ENCODE measurements at places on chromosomes 16 and 17.
A peak's percentile ranks its signal among the peaks of the same experiment; 100 is the strongest.

DNA sequence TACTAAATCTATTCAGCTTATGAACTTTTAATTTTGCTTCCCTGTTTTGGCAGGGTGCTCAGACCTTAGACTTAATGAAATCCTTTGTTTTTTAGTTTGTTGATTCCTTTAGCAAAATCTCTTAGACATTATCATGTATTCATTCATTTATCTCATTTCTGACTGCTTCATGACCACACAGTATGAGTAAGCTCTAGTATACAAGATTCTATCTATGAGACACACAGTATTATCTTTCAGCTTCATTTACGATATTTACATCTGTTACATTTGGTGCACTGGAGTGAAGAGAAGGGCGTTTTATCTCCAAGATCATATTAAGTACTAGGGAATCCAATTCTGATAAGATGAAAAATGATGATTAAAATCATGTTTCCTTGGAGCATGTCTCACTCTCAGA, 448.1 kb upstream of the CA10 start:
- DNase-seq = no peak

GRCh38 chr17:63881935-63882601, at the start of gene GH2:
Gene GH2, minus strand, starts transcription at chr17:63881944. Its CDS starts 143 bp downstream, at chr17:63881801.
- DNase-seq = no peak

DNA sequence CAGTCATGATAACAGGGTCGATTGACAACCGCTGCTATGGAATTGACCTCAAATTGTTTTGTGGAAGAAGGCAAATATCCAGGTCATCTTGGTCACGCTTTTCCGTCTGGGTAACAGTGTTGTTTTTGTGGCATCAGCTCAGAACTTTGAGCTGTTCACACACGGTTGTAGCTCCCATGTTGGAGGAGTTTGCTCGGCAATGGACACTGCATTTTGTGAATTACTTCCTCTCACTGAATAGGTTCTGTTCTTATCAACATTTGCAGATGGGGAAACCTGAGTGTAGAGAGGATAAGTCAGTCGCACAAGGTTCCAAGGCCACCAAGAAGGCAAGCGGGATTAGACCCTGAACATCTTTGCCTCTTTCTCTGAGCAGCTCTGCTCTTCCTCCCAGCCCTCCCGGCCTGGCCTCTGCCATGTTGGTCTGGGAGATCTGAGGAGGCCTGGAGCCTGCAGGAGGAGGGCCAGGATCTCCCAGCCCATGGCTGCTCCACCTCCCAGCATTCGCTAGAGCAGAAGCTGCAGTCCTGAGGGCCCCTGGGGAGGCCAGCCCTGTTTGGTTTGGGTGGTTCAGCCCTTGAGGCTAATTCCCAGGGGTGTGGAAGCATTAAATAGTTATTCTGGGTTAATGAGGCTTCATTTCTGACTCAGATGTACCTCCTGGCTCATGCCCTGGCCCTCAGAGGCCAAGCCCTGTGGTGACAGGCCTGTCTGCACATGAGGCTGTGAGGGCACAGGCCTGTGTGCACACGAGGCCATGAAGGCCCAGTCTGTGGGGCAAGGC, 154.1 kb upstream of the PLCG2 start:
- DNase-seq = no peak

DNA sequence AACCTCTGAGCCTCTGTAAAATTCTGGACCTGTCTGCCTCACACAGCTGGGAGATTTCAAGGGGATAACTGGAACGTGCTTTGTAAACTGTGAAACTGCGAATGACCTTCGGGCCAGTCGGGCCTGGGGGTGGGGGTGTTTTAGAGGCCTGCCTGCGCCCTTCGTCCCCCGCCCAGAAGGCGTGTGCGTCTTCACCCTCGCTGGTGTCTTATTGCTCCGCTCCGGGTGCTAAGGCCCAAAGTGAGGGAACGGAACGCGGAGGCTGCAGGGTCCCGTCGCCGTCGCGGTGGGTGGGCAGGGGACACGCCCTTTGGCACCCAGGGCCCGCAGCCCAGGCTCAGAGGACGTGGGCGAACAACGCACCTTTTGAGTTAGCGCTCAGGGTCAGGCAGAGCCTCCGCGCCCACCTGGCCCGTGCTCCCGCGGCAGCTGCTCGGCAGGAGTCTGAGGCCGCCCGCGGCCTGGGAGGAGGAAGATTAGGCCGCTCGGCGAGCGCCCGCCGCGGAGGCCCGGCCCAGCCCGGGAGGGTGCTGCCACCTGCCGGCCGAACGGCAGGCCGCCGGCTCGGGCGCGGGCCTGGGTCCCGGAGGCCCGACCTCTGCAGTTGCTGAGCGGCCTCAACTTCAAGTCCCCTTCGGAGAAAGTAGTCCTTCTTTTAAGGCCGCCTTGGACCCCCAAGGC, 29.7 kb downstream of the DCAKD start:
- peak; percentile 67 for DNase-seq

DNA sequence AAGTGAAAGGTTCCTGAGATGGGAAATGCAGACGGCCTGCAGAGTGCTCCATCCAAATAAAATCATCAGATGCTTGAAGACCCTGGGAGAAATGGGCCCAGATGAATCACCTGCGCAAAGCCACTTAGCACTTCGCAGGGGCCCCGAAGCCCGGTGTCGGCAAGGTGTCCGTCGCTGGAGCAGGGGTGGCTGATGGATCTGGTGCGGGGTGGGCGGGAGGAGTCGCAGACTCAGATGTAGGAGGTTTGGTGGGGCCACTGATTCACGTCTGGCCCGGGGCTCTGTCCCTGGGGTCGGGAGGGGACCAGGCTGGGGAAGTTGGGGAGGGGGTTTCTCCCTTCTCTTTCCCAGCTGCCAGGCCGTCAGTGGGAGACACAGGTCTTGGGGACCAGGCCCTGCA, 21.6 kb upstream of the SSTR5 start:
- no peak for DNase-seq

DNA sequence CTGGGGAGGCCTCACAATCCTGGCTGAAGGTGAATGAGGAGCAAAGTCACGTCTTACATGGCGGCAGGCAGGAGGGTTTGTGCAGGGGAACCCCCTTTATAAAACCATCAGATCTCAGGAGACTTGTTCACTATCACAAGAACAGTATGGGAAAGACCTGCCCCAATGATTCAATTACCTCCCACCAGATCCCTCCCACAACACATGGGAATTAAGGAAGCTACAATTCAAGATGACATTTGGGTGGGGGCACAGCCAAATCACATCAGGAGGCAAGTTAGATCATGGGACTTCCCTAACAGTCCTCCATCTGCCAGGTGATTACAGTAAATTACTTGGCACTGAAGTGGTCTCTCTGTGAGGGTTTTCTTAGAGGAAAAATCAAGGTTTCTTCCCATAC, 5.3 kb downstream of the TMEM114 start:
- DNase-seq = no peak
